Activated CD4-positive, alpha-beta T cell treated with anti-CD3 and anti-CD28 coated beads, Interleukin-2, amount 10 ng/mL, durations not matched to agents 7 days and 5 days (primary cell): ENCODE measurements at places on chromosomes 16 and 17. TPM values are rescaled to one million over a fixed set of nuclear protein-coding genes. Genes with fewer than 3 reads are reported as not detected.

KCNJ16 gene
- total RNA-seq = not detected

ATXN1L gene
- total RNA-seq = 23.6 TPM

TMIGD1 gene
- not detected for total RNA-seq

TTLL6 gene
- not detected for total RNA-seq

LLGL1 gene
- total RNA-seq = 24.9 TPM

GJC1 gene
- total RNA-seq = 1.1 TPM

GRCh38 chr16:23145608-23146007 lies 3.6 kb downstream of the USP31 start:
- peaks cover 35% of the 10 kb centered on the region for H3K4me1 ChIP-seq
- no peak for DNase-seq
- H3K27me3 ChIP-seq = no peaks in the 10 kb centered on the region
- no peak overlapping the region for H3K4me3 ChIP-seq
- no peak overlapping the region for H3K27ac ChIP-seq
- H3K36me3 ChIP-seq = no peaks in the 10 kb centered on the region

DNA sequence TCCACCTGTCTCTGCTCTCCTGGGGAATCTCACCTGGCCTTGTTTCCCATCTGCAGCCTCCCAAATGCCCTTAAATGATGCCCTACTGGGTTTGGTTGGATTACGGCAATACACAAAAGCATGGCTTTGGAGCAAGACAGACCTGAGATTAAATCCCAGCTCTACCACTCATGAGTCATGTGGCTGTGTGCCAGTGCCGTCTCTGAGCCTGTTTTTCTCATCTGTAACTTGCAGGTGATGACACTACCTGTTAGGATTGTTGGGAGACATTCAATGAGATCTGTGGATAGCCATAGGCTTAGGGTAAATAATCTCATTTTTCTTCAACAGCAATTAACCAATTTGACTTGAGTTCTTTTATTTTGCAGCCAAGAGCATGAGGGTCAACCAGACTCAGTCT lies 240.3 kb downstream of the MAF start:
- H3K27ac ChIP-seq = no peak overlapping the region
- DNase-seq = no peak
- H3K27me3 ChIP-seq = peaks cover 12% of the 10 kb centered on the region
- peaks cover 11% of the 10 kb centered on the region for H3K4me1 ChIP-seq
- no peak overlapping the region for H3K4me3 ChIP-seq
- H3K36me3 ChIP-seq = no peaks in the 10 kb centered on the region

DNA sequence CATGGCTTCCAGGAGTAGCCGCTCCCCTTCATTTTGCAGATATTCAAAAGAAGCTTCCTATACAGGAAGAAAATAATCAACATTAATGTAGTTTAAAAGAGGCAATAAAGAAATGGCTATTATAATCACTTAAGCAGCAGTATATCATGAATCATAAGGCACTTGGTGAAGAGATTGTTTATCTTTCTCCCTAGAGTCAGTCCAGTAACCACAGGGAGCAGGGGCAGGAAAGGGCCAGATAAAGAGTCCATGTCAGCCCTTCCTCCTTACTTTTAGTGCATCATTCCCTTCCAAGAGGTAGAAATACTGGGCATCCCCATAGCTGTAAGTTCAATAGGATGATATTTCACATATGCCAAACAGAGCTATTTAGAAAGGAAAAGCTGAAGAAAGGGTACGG lies 184.6 kb upstream of the C17orf78 start:
- no peaks in the 10 kb centered on the region for H3K4me1 ChIP-seq
- peaks cover 23% of the 10 kb centered on the region for H3K36me3 ChIP-seq
- H3K4me3 ChIP-seq = no peak overlapping the region
- H3K27me3 ChIP-seq = no peaks in the 10 kb centered on the region
